Activated naive CD8-positive, alpha-beta T cell treated with anti-CD3 and anti-CD28 coated beads, Interleukin-2, amount 50 U/mL, for 24 hours (primary cell): ENCODE measurements at places on chromosomes 5 and 9.

GRCh38 chr9:134358662-134359319, 32.5 kb downstream of the RXRA start:
- no peaks in the 10 kb centered on the region for H3K27me3 ChIP-seq
- H3K4me3 ChIP-seq = no peak overlapping the region
- H3K27ac ChIP-seq = no peak overlapping the region
- no peaks in the 10 kb centered on the region for H3K36me3 ChIP-seq

GRCh38 chr5:106376522-106376921, 1294.2 kb downstream of the EFNA5 start:
- no peaks in the 10 kb centered on the region for H3K36me3 ChIP-seq
- no peaks in the 10 kb centered on the region for H3K27me3 ChIP-seq
- no peaks in the 10 kb centered on the region for H3K4me1 ChIP-seq
- H3K27ac ChIP-seq = no peak overlapping the region
- no peak overlapping the region for H3K4me3 ChIP-seq

- peaks cover 22% of the 10 kb centered on the region for H3K36me3 ChIP-seq
- peak overlapping the region; percentile 86 for H3K27ac ChIP-seq
- peak overlapping the region; percentile 48 for H3K4me3 ChIP-seq
- H3K4me1 ChIP-seq = peaks cover 91% of the 10 kb centered on the region
- no peaks in the 10 kb centered on the region for H3K27me3 ChIP-seq
Observed at GRCh38 chr9:33143241-33143661, 23.9 kb downstream of the B4GALT1 start.

GRCh38 chr9:114694719-114695269, 12.8 kb upstream of the TEX48 start:
- H3K27me3 ChIP-seq = peaks cover 3% of the 10 kb centered on the region
- H3K27ac ChIP-seq = peak overlapping the region; percentile 62
- H3K4me3 ChIP-seq = peak overlapping the region; percentile 13
- peaks cover 98% of the 10 kb centered on the region for H3K4me1 ChIP-seq
- no peak for DNase-seq
- peaks cover 6% of the 10 kb centered on the region for H3K36me3 ChIP-seq

- no peak for DNase-seq
- peaks cover 9% of the 10 kb centered on the region for H3K27me3 ChIP-seq
- H3K27ac ChIP-seq = no peak overlapping the region
- peaks cover 60% of the 10 kb centered on the region for H3K4me1 ChIP-seq
Observed at GRCh38 chr9:114677418-114677817, 4.6 kb downstream of the TEX48 start.

DNA sequence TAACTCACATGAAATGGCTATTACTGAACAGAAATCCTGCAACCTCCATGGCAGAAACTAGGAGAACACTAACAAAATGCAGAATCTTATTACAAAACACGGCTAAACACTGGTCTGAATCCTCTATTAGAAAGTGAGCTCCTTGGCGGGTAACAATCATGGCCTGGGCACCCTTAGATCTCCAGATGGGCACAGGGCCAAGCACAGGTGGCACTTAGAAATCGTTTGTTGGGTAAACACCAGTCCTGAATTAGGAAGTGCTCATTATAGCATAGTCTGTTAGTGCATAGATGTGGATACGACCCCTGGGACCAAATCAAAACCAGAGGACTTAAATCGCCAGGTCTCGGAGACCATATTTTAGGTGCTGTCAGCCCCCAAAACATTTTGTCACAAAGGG, 14.4 kb downstream of the VDAC1 start:
- H3K27me3 ChIP-seq = no peaks in the 10 kb centered on the region
- no peak overlapping the region for H3K4me3 ChIP-seq
- DNase-seq = no peak
- H3K36me3 ChIP-seq = peaks cover 57% of the 10 kb centered on the region
- peaks cover 18% of the 10 kb centered on the region for H3K4me1 ChIP-seq

GRCh38 chr5:146921225-146921624, 42.7 kb upstream of the PPP2R2B start:
- no peak overlapping the region for H3K27ac ChIP-seq
- H3K27me3 ChIP-seq = peaks cover 2% of the 10 kb centered on the region
- H3K36me3 ChIP-seq = no peaks in the 10 kb centered on the region
- no peak for DNase-seq
- no peak overlapping the region for H3K4me3 ChIP-seq
- peaks cover 1% of the 10 kb centered on the region for H3K4me1 ChIP-seq

- no peaks in the 10 kb centered on the region for H3K36me3 ChIP-seq
- DNase-seq = no peak
- peaks cover 36% of the 10 kb centered on the region for H3K4me1 ChIP-seq
Observed at GRCh38 chr9:35108461-35108860, 5.5 kb upstream of the STOML2 start.

DNA sequence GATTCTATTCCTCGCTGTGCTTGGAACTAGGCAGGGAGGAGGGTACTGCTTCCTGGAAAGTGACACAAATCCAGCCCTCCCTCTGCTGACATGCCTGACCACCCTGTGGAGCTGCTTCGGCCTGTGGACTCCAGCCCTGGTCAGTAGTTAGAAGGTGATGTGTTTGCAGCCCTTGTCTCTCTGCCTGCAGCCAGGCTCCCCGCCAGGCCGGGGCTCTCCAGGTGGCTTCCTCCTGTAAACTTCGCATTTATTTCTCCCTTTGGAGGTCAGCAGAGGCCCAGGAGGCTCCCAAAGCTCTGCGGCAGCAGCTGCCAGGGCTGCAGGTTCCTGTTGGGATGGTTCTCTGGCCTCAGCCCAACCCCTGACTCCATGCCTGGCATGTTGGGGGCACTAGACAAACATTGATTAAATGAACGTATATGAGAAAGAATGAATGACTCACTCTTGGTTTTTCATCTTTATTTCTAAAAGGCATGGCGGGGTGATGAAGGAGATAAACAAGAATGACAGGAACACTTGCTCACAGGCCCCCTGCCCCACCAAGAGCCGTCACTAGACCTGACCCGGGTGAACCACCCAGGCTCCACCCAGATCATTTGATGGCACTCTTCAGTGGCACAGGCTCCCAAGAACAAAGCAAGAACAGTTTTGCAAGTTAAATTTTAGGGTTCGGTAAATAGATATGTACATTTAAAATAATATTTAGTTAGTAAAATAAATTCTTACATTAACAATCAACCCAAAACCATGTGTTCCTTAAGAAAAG, 8.4 kb upstream of the IRX2 start:
- peaks cover 6% of the 10 kb centered on the region for H3K4me1 ChIP-seq
- no peak overlapping the region for H3K4me3 ChIP-seq
- no peak overlapping the region for H3K27ac ChIP-seq
- H3K27me3 ChIP-seq = peaks cover 52% of the 10 kb centered on the region

DNA sequence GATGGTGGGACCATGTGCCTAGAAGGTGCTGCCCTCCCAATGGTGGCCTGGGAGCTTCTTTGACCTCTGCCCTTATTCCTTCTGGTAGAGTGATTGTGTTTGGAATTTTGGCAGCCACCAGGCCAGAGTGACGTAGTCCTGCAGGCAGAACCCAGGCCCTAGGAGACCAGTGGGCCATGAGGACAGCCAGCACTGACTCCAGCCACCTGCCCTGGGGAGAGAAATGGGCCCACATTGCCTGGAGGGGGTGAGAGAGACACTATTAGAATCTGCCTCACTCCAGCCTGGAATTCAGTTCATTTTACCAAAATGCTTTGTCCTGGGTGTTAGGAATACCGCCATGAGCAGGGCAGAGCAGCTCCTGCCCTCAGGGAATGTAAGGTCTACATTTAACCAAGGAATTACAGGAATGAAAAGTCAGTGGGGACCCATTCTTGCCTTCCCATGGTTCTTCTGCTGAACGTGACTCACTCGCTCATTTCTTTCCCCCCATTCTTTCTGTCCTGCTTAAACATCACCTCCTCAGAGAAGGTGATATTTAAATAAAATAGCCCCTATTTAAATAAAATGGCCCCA, 5.5 kb upstream of the COL27A1 start:
- no peak for DNase-seq
- peaks cover 49% of the 10 kb centered on the region for H3K27me3 ChIP-seq
- no peaks in the 10 kb centered on the region for H3K36me3 ChIP-seq
- no peak overlapping the region for H3K27ac ChIP-seq
- H3K4me1 ChIP-seq = peaks cover 7% of the 10 kb centered on the region

- no peak overlapping the region for H3K27ac ChIP-seq
- no peaks in the 10 kb centered on the region for H3K36me3 ChIP-seq
- no peaks in the 10 kb centered on the region for H3K27me3 ChIP-seq
- H3K4me3 ChIP-seq = no peak overlapping the region
- H3K4me1 ChIP-seq = no peaks in the 10 kb centered on the region
Observed at GRCh38 chr5:10111571-10111970, 138.1 kb downstream of the ATPSCKMT start.

- H3K4me3 ChIP-seq = no peak overlapping the region
- H3K27ac ChIP-seq = no peak overlapping the region
- no peak for DNase-seq
- H3K4me1 ChIP-seq = peaks cover 10% of the 10 kb centered on the region
- H3K36me3 ChIP-seq = no peaks in the 10 kb centered on the region
- H3K27me3 ChIP-seq = peaks cover 65% of the 10 kb centered on the region
Observed at GRCh38 chr9:842635-843426, 1.3 kb downstream of the DMRT1 start.

- H3K36me3 ChIP-seq = no peaks in the 10 kb centered on the region
- H3K27me3 ChIP-seq = peaks cover 4% of the 10 kb centered on the region
- no peak overlapping the region for H3K4me3 ChIP-seq
- no peak overlapping the region for H3K27ac ChIP-seq
Observed at GRCh38 chr9:127269449-127269848, 4.9 kb downstream of the GARNL3 start.

DNA sequence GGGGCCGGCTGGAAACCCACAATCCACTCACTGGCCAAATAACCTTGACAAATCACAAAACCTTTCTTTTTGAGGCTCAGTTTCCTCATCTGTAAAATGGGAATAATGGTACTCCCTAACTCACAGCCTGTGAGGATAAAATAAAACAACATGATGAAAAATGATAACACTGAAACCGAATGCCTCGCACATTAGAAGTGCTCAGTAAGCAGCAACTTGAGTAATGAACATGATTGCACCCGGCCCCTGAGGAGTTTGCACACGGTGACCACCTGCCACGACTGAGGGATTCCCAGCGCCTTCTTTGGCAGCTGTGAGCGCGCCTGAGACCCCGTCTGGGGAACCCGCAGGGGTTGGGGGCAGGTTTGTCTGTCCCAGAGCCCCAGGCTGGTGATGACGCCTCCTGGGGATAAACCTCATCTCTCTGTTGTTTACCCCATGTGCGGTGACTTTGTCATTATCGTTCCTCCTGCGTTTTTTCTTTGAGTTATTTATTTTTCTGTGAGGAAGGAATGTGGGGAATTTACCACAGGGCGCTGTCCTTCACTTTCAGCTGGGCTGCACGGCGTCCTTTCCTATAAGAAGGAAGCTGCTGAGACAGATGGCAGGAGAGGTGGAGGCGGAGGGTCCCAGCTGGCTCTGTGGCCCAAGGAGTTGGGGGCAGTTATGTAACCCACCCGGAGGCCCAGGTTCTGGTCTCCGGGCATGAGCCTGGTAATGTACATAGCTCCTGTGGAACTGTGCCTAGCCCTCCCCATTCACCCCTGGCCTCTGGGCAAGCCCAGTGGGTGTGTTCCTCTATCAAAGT, 3.0 kb upstream of the SYNPO start:
- peaks cover 6% of the 10 kb centered on the region for H3K27me3 ChIP-seq
- no peak overlapping the region for H3K4me3 ChIP-seq
- no peak for DNase-seq
- H3K27ac ChIP-seq = no peak overlapping the region

- peaks cover 45% of the 10 kb centered on the region for H3K36me3 ChIP-seq
- H3K27me3 ChIP-seq = no peaks in the 10 kb centered on the region
- no peak overlapping the region for H3K27ac ChIP-seq
- H3K4me1 ChIP-seq = peaks cover 52% of the 10 kb centered on the region
- no peak overlapping the region for H3K4me3 ChIP-seq
- no peak for DNase-seq
Observed at GRCh38 chr9:279674-280073, 65.0 kb downstream of the DOCK8 start.

DNA sequence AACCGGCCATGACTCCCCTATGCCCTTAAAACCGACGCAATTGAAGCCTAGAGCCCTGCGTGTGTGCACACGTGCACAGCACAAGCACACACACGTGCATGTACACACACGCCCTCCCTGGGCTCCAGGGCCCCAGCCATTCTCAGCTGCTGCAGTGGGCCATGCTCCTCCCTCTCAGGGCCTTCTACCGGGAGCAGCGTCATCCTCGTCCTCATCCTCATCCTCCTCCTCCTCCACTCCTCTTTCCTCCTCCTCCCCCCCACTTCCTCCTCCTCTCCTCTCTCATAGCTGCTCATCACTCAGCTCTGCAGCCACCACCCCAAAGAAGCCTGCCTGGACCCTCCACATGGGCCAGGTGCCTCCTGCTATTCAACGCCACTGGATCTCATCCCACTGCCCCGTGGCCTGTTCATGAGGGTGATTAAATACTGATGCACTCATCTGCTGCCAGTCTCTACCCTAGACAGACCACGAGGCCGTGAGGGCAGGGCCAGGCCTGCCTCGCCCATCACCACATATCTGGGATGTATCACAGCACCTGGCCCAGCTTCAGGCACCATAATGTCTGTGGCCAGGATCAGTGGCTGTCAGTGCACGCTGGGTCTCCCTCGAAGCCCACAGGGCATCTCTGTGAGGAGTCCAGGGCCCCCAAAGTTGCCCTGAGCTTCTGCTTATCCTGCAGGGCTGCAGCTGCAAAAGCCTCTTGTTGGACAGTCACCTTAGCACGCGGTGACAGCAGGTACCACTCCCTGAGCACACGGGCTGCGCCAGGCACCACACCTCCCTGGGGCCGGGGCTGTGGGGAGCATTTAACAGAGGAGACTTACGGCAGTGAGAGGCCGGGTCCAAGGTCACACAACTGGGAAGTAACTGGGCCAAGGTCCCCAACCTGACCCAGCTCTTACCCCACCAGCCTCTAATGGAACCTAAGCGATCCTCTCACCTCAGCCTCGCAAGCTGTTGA, 9.8 kb downstream of the FAM78A start:
- H3K27me3 ChIP-seq = no peaks in the 10 kb centered on the region
- H3K4me1 ChIP-seq = peaks cover 92% of the 10 kb centered on the region
- peak overlapping the region; percentile 98 for H3K27ac ChIP-seq

DNA sequence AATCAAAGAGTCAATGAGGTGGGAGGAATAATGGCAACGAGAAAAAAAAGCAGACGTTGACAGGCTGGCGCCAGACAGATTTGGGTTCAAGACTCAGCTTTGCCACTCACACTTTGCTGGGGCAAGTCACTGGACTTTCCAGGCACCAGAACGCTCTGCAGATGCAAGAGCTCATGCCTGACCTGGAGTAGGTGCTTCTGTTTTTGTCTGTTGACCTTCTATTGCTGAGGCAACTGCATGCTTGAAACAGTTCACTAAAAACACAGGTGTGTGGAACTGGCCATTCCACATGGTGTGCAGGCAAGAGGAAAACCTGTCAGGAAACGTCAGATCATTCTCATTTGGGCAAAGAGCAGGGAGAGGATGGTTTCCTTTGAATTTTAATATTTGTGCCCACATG, 161.2 kb upstream of the SMIM23 start:
- H3K4me3 ChIP-seq = no peak overlapping the region
- no peaks in the 10 kb centered on the region for H3K36me3 ChIP-seq
- no peaks in the 10 kb centered on the region for H3K4me1 ChIP-seq
- H3K27me3 ChIP-seq = peaks cover 24% of the 10 kb centered on the region
